DMS153 (cell line): ENCODE measurements at places on chromosomes 3 and 15.

- no peak for DNase-seq
These were observed 25.7 kb downstream of the SPCS1 start for GRCh38 chr3:52731590-52731989.

- DNase-seq, result no peak
These were observed 28.3 kb downstream of the LRRC2 start for GRCh38 chr3:46537779-46538178.

GRCh38 chr3:140727886-140728285 lies 50.0 kb downstream of the TRIM42 start:
- DNase-seq, result no peak

DNA sequence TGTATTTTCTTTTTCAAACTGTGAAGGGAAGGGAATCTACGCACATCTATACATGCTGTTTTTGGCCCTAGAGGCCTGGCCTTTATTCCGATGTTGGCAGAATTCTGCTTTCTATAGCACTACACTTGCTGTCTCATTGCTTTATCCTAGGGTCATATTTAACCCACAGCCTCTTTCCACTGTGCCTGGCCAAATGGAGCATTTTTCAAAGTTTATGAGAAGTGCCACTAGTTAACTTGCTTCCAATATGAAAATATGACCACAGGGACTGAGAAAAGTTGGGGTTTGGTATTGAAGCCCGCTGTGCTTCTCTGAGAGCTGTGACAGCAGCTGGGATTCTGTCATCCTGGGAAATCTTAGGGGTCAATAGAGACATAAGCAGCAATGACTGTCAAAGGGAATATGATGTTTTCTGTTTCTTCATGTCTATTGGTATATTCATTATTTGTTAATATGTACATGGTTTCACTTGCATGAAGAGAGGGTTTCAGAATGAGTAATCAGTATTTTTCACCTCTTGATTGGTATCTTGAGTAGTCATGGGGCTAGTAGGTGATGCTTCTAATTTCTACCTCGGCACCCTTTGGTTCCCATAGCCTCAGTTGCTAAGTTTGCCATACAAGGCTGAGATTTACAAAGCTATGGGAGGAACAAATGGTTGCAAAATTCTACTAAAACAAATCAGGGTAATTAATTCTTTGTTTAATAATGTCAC lies 275.8 kb upstream of the RBMS3 start:
- no peak for DNase-seq

DNA sequence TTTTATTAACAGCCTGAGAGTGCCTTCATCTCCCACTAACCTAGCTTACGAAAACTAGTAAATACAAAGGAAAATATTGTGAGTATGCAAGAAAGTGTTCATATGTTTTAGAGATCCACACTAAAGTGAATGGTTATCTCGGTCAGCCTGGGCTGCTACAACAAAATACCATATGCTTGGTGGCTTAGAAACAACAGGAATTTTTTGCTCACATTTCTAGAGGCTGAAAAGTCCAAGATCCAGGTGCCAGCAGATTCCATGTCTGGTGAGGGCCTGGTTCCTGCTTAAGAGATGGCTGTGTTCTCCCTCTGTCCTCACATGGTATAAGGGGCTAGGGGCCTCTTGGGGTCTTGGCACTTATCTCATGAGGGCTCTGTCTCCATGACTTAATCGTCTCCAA lies 20.5 kb upstream of the SLC30A4 start:
- no peak for DNase-seq

GRCh38 chr3:62187022-62187431 lies 186.3 kb downstream of the FEZF2 start:
- no peak for DNase-seq

DNA sequence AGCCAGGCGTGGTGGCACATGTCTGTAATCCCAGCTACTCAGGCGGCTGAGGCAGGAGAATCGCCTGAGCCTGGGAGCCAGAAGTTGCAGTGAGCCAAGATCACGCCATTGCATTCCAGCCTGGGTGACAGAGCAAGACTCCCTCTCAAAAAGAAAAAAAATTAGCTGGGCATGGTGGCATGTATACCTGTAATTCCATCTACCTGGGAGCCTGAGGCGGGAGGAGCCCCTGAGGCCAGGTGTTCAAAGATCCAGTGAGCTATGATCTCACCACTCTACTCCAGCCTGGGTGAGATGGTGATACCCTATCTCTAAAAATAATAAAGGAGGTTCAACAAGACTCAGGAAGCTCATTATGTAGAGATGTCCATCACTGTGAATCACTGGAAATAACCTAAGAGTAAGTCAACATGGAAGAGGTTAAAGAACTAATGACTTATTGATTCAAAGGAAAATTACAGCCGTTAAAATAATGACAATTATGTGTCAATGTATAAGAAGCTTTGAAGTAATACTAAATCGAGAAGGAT lies 19.8 kb upstream of the RAB7A start:
- DNase-seq, result no peak

DNA sequence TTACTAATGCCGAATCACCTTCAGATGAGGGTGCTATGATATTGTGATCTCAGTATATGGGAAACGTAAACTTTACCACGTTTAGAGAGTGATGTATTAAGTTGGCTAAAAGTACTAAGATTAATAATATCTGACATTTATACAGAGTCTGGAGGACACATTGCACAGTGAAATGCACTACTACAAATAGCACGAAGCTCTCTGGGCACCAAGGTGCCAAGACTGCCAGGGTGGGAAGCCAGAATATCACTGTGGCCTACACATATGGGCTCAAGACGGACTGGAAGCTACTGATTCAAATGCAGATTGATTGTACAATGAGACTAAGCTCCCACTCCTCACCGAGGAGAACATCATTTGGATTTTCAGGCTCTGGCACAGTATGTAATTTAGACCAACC lies 113.3 kb upstream of the LIPC start:
- no peak for DNase-seq

DNA sequence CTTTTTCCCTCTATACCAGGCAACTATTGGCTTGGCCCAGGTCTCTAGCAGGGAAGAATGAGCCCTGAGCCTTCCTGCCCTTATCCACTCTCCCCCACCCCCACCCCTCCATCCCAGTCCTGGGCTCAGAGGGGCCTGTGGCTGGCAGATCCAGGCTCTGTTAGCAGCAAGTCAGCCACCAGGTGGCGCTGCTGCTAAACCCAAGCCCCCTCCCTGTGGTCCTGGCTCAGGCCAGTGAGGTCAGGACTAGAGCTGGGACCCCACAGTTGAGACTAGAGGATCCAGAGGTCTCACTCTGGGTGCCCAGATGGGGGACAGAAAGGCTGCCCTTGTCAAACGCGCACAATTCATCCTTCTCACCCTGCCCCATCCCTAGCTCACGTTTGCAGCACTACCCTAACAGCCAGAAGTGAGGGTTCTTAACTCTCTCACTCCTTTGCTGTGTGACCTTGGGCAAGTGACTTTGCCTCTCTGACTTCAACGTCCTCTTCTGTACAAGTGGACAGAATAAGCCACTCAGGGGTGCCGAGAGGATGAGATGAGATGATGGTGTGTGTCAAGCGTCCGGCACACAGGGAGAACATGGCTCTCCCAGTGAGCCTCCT lies 46.8 kb upstream of the SLC6A1 start:
- no peak for DNase-seq

DNA sequence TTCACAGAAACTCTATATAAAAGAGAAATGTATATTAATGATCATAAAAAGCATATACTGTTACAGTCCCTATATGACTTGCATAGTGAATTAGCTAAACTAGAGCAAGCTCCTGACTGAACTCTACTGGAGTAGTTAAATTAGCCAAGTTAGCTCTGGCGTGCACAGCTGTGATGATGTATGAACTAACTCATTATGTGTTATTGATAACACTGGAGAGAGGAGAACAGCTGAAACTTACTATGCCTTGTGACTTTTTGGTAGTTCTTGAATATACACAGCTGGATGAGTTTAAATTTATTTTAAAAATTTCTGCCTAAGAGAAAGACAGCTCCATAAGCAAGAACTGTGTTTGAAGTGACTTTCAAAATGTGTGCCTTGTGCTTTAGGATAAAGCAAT lies 8.1 kb downstream of the TIPARP start:
- no peak for DNase-seq

- DNase-seq, result no peak
These were observed 45.8 kb upstream of the ATP2B2 start for GRCh38 chr3:10551139-10551538.

- DNase-seq, result no peak
These were observed 42.7 kb upstream of the PRICKLE2 start for GRCh38 chr3:64267721-64268604.

- DNase-seq, result no peak
These were observed 77.5 kb downstream of the ATP10A start for GRCh38 chr15:25785641-25786025.

DNA sequence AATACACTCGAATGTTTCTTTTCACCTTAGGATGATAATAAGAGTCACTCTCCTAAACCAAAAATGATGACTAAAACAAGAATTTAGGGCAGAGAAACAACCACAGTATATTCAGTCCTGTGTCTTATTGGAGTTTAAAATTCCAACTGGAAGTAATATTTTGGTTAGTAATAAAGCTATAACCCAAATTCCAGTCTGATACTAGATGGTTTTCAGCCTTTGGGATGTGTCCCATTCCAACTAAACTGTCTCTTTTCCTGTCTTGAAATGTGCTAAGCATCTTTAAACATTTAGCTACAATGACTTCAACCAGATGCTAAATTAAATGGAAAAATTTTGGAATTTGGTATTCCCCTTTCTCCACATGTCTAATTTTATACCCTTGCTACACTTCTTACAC lies 510.0 kb downstream of the ROBO1 start:
- no peak for DNase-seq

DNA sequence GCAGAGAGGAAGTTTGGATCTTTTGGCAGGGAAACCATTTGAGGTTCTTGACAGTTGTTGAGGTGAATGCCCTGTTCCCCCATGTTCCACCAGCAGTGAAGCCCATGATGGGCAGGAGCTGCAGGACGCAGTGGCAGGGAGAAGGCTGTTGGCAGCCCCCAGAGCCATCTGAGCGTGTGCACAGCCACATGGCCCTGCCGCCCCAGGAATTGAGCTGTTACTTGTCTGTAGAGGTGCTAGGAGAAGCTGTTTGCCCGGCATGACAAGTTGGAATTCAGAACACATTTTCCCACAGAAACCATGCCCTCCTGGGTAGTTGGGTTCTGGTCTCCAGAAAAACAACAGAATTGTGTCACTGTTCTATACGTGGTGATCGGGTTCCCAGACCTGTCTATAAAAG lies 218.2 kb upstream of the NR2E3 start:
- no peak for DNase-seq

GRCh38 chr15:78875107-78875914 lies 2.6 kb downstream of the MORF4L1 start:
- DNase-seq, result no peak

GRCh38 chr3:17733215-17733614 lies 9.2 kb downstream of the TBC1D5 start:
- no peak for DNase-seq

DNA sequence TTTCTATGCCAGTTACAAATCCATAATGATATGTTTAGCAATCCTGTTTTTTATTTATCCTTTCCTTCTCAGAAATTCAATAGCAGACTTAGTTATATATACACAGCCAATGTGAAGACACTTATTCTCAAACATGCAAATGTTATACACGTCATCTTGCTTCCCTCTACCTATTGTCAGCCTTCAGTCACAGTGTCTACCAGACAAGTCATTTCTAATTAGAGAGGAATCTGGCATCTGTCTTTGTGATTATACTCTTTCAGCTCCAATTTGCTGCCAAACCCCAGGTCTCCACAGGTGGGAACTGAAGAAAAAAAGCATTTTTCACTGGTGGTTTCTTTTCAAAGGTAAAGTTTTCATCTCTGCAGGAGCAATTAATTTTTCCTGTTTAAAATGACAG lies 793.1 kb downstream of the AGBL1 start:
- no peak for DNase-seq

- DNase-seq, result no peak
These were observed 465.8 kb downstream of the FOXP1 start for GRCh38 chr3:71117572-71118247.

GRCh38 chr3:178223876-178224275 lies 312.4 kb upstream of the KCNMB2 start:
- no peak for DNase-seq

DNA sequence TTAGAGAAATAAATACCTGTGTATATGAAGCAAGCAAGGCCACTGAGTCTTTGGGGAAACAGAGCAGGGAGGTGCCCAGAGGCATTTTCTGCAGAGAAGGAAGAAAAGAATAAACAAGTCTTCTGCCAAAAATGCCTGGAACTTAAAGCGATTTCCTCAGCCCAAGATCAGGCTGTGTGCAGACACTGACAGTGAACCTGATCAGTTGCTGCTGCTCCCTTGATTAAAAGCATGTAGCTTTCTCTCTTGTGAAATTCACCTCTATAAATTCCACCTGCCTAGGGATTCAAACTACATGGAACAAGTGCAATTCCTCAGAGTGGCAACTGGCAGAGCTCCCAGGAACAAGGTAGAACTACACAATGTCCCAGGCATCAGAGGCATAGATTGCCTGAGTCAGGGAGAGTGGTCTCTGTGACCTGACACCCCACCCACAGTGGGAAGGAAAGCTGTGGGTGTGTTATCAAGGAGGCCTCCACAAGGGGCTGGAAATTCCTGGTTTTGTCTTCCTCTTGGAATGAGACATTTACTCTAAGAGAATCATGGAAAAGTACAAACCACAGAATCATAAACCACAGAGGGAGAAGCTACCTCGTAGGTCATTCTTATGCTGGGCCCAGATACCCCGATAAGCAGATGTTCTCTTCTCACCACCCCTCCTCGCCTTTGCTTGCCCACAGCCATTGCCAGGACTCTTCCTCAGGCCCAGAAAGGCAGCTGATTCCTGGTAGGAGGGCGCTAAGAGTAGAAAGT lies 1.8 kb upstream of the ZBTB38 start:
- DNase-seq, result no peak

- no peak for DNase-seq
These were observed 515 bp downstream of the ADAM10 start for GRCh38 chr15:58748852-58749531.

DNA sequence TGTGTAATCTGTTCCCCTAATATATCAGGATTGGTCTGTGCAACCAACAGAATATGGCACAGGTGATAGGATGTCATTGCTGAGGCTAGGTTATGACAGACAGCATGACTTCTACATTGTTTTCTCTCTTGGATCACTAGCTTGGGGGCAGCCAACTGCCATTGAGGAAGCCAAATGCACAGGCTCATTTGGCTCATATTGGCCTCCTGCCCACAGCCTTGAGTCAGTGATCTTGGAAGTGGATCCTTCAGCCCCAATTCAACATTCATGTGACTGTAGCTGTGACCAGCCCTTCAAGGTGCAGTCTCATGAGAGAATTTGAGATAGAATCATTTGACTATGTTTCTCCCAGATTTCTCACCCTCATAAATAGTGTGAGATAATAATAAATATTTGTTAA lies 675.6 kb downstream of the GRM7 start:
- no peak for DNase-seq

- no peak for DNase-seq
These were observed 63.8 kb upstream of the SEC13 start for GRCh38 chr3:10384541-10385360.

GRCh38 chr3:36305929-36306520 lies 74.3 kb upstream of the STAC start:
- DNase-seq, result no peak

GRCh38 chr3:25686766-25687165 lies 22.1 kb upstream of the TOP2B start:
- DNase-seq, result no peak
